ENCODE measurements at places on chromosomes 7 and 10. TPM values are rescaled to one million over a fixed set of nuclear protein-coding genes. Genes with fewer than 3 reads are reported as not detected.

- H3K36me3 ChIP-seq = no peaks in the 10 kb centered on the region
- H3K4me1 ChIP-seq = no peaks in the 10 kb centered on the region
- H3K4me3 ChIP-seq = no peak overlapping the region
- H3K27me3 ChIP-seq = peaks cover 16% of the 10 kb centered on the region
Observed at GRCh38 chr10:118798231-118798662, 43.5 kb upstream of the CACUL1 start.

GRCh38 chr7:18457832-18458231 lies 37.7 kb upstream of the HDAC9 start:
- no peak overlapping the region for H3K27ac ChIP-seq
- H3K4me3 ChIP-seq = no peak overlapping the region

GRCh38 chr10:47309408-47310089 lies 9.6 kb downstream of the GDF10 start:
- no peak overlapping the region for H3K4me3 ChIP-seq
- no peaks in the 10 kb centered on the region for H3K36me3 ChIP-seq
- peak; percentile 68 for DNase-seq
- H3K27ac ChIP-seq = no peak overlapping the region
- H3K27me3 ChIP-seq = peaks cover 2% of the 10 kb centered on the region

SUN1 gene
- total RNA-seq = 85.8 TPM

GRCh38 chr10:133364645-133365431 lies 7.0 kb upstream of the FUOM start:
- no peak overlapping the region for H3K4me3 ChIP-seq
- H3K36me3 ChIP-seq = peaks cover 22% of the 10 kb centered on the region
- no peak for DNase-seq

GRCh38 chr7:137893143-137893742 lies 46.5 kb upstream of the DGKI start:
- DNase-seq = no peak
- H3K27ac ChIP-seq = peak overlapping the region; percentile 12
- H3K27me3 ChIP-seq = no peaks in the 10 kb centered on the region

DNA sequence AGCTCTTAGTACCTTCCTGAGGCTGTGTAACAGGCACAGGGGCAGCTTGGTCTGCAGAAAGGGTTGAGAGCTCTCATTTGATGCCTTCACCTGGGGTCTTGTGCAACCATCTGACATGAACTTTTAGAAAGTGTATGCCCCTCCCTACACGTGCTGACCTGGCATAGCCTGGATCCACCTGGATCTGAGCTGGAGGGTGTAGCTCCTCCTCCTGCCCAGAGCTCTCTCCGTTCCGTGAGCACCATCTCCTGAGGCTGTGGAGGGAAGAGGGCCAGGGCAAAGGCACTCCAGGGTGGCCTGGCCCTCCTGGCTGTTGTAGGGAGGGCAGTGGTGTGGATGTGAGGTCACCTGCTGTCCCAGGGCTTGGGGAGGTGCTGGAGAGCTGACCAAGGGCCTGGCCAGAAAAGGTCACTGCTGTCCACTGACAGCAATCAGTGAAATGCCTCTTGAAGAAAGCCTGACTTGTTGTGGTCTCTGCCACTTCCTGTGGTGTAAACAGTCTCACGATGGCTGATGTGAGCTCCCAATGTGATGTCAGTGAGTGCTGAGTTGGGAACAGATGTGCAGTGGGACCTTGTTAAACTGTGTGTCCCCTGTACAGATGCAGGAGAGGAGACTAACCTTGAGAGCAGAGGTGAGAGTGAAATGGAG lies 23.0 kb downstream of the AMZ1 start:
- H3K4me3 ChIP-seq = peak overlapping the region; percentile 81
- peak overlapping the region; percentile 83 for H3K27ac ChIP-seq
- peaks cover 10% of the 10 kb centered on the region for H3K27me3 ChIP-seq
- peaks cover 2% of the 10 kb centered on the region for H3K36me3 ChIP-seq
